ENCODE measurements at places on chromosomes 3 and 15. TPM values are rescaled to one million over a fixed set of nuclear protein-coding genes. Genes with fewer than 3 reads are reported as not detected.

Gene MB21D2
- total RNA-seq: 8.7 TPM

Gene JAGN1
- 25.0 TPM for total RNA-seq

Gene MYEF2
- 21.9 TPM for total RNA-seq

- H3K27ac ChIP-seq: no peak overlapping the region
- H3K4me1 ChIP-seq: peaks cover 36% of the 10 kb centered on the region
- no peak overlapping the region for H3K4me3 ChIP-seq
Observed at GRCh38 chr15:86623236-86623635, 543.6 kb downstream of the AGBL1 start.

GRCh38 chr3:171404376-171404967 is 55.7 kb downstream of the TNIK start:
- no peaks in the 10 kb centered on the region for H3K27me3 ChIP-seq
- no peak overlapping the region for H3K4me3 ChIP-seq
- peaks cover 5% of the 10 kb centered on the region for H3K36me3 ChIP-seq
- DNase-seq: no peak
- peaks cover 48% of the 10 kb centered on the region for H3K4me1 ChIP-seq
- H3K27ac ChIP-seq: no peak overlapping the region

DNA sequence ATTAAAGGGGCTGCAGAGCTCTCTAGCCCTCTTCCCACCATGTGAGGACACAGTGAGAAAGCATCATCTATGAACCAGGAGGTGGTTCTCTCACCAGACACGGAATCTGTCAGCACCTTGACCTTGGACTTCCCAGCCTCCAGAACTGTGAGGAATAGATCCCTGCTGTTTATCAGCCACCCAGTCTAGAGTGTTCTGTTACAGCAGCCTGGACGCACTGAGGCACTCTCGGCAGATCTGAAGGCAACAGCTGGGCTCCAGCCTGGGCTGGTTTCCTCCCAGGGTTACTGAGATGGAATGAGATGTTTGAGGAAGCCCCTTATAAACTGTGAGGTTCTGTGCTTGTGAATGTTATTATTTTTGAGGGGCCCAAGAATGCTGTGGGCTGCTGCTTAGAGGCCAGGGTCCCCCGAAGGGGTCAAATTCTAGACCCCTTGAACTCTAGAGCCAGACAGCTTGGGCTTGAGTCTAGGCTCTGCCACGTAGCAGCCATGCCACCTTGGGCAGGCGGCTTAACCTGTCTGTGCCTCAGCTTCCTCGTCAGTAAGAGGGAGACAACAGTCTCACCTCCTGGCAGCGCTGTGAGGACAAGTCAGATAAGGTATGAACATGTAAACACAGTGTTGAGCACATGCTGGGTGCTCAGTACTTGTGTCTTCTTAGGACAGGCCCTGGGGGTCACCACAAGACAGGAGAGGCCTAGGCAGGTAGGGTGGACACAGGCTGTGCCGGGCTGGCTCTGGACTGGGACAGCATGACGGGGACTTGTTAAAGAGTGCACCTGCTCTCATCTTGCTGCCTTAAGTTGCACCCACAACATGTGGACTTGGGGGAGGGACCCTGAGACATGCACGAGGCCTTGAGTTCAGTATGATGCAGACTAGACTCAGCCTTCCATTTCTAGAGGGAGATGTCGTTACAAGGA is 49.2 kb downstream of the MGLL start:
- no peaks in the 10 kb centered on the region for H3K36me3 ChIP-seq
- H3K27ac ChIP-seq: no peak overlapping the region
- no peaks in the 10 kb centered on the region for H3K4me1 ChIP-seq
- H3K4me3 ChIP-seq: no peak overlapping the region

DNA sequence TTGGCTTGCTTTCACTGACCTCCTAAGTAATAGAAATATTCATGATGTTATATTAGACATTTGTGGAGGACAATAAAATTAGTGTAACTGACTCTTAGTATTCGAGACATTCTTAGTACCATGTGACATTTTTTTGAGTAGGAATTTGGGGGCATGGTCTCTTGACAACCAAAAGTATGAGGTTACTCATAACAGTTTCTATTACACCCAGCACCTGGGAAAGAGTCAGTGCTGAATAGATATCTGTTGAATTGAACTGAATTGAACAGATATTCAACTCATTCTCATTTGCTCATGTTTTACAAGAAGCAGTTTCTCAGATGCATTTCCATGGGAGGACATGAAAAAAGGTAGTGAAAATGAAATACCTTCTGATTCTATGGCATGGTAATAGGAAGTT is 84.4 kb downstream of the CMSS1 start:
- no peak overlapping the region for H3K27ac ChIP-seq
- peaks cover 7% of the 10 kb centered on the region for H3K4me1 ChIP-seq
- no peaks in the 10 kb centered on the region for H3K27me3 ChIP-seq
- H3K4me3 ChIP-seq: no peak overlapping the region
- no peaks in the 10 kb centered on the region for H3K36me3 ChIP-seq

DNA sequence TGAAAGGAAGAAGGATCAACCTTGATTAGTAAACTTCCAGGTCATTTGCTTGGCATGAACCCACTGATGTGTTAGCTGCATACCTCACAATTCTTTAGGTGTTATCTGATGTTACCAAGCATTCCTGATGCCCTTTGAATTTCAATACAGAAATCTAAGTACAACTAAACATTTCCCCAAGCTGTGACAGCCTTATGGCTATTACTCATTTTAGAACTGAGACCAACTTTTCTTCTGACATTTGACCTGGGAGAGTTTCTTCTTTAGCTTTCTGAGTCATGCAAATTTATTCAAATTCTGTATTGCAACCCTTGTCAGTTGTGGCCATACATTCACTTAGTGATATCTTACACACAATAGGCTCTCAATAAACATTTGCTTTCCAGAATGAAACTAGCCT is 124.3 kb downstream of the TIGIT start:
- H3K27me3 ChIP-seq: no peaks in the 10 kb centered on the region
- no peak for DNase-seq

DNA sequence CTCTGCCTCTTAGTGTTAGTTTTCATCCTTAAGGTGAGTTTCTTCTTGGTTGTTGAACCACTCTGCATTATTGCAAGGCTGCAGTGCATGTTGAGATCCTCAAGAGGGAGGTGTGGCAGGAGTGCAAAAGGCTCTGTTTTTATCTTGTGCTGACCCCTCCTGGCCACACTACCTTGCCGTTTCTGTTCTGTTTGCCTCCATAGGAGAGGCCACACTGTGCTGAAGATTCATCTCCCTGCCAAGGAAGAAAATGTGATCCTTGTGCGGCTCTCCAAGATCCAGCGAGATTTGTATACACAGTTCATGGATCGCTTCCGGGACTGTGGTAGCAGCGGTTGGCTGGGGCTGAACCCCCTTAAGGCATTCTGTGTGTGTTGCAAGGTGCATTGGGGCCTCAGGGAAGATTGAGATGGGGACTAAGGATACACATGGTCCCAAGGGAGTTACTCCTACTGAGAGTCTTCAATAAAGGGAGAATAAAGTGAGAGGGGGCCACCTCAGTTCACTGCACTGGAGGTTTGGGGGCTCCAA is 33.0 kb upstream of the TEX264 start:
- peak; percentile 45 for DNase-seq
- peaks cover 35% of the 10 kb centered on the region for H3K36me3 ChIP-seq
- H3K27me3 ChIP-seq: no peaks in the 10 kb centered on the region
- H3K4me1 ChIP-seq: no peaks in the 10 kb centered on the region
- no peak overlapping the region for H3K27ac ChIP-seq

- H3K27me3 ChIP-seq: peaks cover 7% of the 10 kb centered on the region
- DNase-seq: no peak
- H3K4me1 ChIP-seq: no peaks in the 10 kb centered on the region
Observed at GRCh38 chr3:69494185-69494584, 108.3 kb upstream of the FRMD4B start.

DNA sequence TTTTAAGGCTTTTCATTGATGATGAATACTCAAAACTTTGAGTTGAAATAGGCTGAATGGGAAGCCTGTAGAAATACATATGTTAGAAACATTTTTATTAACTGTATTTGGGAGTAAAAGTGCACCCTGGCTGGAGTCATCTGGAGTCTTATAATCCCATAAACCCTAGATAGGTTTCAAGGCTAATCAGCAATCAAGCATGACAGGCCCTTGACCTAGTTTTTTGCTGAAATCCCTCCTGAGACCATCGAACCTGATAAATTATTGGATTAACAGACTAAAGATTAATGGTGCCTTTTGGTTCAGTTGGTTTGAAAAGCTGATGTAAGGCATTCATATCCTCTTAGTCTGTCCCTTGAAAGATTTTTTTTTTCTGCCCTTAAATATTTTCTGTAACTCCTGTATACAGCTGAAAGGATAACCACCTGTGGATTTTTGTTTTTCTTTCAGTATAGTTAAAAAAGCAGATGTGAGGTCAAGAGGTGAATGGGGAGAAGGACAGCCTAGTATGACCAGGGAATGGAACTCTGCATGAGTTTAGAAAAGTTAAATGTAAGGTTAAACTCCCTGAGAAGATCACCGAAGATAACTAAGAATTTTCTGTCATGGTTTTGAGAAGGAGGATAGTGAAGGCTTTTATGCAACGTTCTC is 69.4 kb upstream of the STXBP5L start:
- H3K27me3 ChIP-seq: peaks cover 2% of the 10 kb centered on the region
- H3K4me3 ChIP-seq: no peak overlapping the region
- H3K4me1 ChIP-seq: no peaks in the 10 kb centered on the region
- H3K27ac ChIP-seq: no peak overlapping the region
- no peak for DNase-seq

DNA sequence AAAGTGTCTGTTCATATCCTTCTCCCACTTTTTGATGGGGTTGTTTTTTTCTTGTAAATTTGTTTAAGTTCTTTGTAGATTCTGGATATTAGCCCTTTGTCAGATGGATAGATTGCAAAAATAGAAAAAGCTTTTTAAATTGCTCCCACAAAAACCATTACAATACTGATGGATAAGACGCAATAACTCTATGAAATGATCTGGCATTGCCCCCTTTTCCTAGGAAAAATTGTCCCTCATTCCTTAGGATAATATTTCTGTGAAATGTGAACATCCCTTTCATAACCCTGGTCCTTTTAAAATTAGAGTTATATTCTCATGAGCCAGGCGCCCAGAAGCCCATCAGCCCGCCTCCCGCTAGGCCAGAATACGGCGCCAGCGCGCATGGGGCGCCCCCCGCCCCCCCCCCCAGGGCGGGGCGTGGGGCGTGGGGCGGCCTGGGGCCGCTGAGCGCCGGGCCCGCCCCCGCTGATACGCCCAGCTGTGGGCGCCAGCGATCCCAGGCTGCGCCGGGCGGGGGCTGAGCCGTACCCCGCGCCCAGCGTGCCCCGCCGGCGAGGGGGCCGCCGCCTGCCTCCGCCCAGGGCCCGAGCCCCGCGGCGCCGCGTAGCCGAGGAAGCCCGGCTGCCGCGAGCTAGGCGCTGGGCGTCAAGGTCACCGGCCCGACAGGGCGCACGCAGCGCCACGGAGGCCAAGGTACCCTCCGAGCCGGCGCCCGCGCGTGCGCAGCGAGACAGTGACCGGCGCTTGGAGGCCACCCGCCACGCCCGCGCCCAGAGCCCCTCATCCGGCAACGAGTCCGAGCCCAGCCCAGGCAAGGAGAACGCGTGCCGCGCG is 11.1 kb upstream of the ROPN1B start:
- H3K27me3 ChIP-seq: peaks cover 25% of the 10 kb centered on the region
- no peaks in the 10 kb centered on the region for H3K4me1 ChIP-seq
- H3K4me3 ChIP-seq: no peak overlapping the region
- DNase-seq: no peak

DNA sequence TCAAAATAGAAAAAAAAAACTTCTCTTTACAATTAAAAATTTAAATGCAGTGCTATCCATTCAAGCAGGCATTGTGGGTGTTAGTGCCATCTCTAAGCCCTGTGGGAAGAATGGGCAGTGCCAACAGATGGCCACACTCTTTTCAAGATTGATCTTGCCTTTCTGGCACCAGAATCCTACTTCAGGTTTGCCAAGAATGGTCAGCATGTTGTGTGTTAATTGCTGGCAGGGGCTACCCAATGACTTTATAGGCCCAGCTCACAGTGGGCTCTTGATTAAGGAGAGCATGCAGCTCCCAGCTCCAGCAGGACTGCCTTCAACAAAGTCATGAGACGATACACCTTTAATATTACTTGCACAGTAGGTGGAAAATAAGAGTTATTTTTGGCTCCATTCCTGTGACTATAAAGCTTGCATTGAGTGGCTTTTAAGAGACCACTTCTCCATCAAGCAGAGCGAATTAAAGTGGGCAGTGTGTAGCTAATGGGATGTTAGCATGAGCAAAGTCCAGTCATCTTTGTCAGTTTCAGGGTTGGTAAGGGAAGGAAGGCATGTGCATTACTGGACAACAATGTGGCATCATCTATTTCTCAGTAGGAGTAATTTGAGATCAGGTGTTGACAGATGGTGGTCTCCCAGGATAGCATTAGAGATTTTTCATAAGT is 476.8 kb downstream of the C3orf38 start:
- H3K4me1 ChIP-seq: no peaks in the 10 kb centered on the region
- H3K4me3 ChIP-seq: no peak overlapping the region
- no peak for DNase-seq
- H3K27ac ChIP-seq: no peak overlapping the region

DNA sequence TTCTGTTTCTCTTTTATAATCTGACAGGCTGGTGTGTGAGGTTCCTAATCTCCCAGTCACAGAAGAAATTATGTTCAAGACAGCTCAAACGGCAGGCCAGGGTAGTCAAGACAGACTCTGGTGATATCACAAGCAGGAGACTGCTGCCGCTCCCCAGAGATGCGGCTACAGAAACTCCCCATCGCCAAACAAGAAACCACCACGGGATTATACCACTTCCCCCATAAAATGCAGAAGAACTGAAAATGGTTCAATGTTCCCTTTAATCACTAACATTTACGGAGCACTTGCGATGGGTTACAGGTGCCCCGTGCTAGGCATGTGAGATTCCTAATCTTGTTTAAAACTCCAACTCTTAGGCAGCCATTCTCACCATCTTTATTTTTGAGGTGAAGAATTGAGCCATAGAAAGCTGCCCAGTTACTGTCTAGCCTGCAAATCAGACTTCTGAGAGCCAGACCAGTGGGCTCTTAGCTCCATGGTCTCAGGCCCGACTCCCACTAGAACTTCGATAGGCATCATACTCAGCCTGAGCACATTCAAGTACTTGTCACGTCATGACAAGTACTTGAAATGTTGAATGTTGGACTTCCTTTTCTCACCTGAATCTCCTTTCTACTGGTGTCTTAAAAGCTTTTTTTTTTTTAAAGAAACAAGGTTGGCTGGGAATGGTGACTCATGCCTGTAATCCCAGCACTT is 58.4 kb downstream of the TBC1D2B start:
- H3K4me1 ChIP-seq: peaks cover 18% of the 10 kb centered on the region
- no peak for DNase-seq
- no peak overlapping the region for H3K4me3 ChIP-seq
- no peaks in the 10 kb centered on the region for H3K27me3 ChIP-seq
- H3K36me3 ChIP-seq: peaks cover 37% of the 10 kb centered on the region

DNA sequence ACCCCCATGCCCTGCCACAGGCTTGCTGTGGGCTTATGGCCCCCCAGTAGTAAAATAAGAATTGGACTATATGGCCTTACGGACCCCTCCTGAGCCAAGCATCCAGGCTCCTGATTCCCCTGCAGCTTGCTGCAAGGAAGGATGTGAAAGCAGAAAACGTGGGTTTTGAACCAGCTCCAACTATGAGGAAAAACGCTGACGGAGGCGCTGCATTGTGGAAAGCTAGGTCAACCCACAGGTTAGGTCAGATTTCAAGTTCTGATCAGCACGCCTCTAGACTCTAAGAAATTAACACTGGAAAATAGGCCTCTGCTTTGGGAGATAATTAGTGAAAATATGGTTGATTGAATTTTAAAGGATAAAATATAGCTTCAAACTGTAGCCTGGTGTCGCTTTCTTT is 195.4 kb upstream of the HES1 start:
- peaks cover 4% of the 10 kb centered on the region for H3K27me3 ChIP-seq
- no peak overlapping the region for H3K27ac ChIP-seq
- no peaks in the 10 kb centered on the region for H3K36me3 ChIP-seq
- no peak overlapping the region for H3K4me3 ChIP-seq

GRCh38 chr3:157624801-157625200 is 121.6 kb upstream of the VEPH1 start:
- H3K36me3 ChIP-seq: no peaks in the 10 kb centered on the region
- no peak for DNase-seq
- H3K27ac ChIP-seq: no peak overlapping the region
- H3K4me1 ChIP-seq: no peaks in the 10 kb centered on the region
